ENCODE measurements at places on chromosomes 4 and X.

- no peak for DNase-seq
Measured at GRCh38 chr4:98470831-98471230, 187.6 kb downstream of the TSPAN5 start.

DNA sequence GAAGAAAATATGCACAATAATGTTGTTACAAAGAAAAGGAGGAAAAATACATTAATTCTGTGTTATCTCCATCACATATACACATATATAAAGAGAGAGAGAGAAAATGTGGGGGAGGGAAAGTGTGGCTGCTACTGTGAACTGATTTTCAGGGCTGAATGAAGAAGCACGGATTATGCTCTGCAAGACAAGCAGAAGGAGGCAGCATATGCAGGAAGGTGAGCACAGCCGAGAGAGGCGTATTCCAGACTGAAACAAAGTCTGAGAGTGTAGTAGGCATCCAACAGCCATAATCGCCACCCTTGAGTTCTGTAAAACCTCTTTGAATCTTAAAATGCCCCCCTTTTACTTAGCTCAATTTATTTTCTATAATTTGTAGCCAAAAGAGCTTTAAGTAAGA, 1081.8 kb upstream of the GRID2 start:
- DNase-seq: no peak

DNA sequence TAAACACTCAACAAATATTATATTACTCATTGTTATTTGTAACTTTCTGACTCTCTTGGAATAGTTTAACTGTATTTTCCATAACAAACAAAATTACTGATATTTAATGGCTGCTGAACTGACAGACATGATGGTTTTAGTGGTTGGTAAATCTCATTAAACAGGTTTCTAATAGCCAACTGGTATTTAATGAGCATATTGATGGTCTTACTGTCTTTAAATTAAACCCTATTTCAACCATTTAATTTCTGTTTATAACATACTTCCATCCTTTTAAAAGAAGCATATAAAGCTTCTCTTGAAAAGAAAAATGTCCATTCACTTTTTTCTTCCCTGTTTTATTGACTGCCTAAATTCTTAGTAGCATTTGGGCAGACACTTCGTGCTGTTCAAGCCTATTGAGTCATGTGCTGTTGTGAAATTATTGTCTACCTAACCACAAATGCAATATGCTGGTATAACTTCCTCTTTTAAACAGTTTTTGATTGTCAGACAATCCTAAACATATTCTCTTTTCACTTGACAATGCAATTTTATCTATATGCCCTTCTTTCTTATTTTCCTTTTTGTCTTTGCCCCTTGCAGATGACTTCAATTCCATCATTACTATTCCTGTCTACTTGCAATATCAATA, 163.9 kb upstream of the SLC7A11 start:
- DNase-seq: no peak

GRCh38 chr4:186699298-186699697, 24.4 kb downstream of the FAT1 start:
- DNase-seq: no peak

GRCh38 chr4:81519856-81520255, 48.1 kb upstream of the RASGEF1B start:
- no peak for DNase-seq

DNA sequence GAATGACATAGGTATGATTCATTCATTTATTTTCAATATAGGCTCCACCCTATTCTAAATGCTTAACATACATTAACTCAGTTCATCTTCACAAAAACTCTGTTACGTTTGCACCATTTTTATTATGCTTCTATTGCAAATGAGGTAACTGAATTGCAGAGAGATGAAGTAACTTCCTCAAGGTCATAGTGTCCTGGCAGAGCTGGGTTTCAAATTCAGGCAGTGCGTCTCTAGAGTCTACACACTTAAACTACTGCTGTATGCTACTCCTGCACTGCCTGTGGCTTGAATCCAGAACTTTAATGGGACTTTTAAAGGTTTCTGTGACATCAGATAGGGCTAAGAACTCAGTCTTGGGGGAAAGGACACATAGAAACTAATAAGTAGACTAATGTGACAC, 413.4 kb downstream of the UBE2NL start:
- DNase-seq: no peak

DNA sequence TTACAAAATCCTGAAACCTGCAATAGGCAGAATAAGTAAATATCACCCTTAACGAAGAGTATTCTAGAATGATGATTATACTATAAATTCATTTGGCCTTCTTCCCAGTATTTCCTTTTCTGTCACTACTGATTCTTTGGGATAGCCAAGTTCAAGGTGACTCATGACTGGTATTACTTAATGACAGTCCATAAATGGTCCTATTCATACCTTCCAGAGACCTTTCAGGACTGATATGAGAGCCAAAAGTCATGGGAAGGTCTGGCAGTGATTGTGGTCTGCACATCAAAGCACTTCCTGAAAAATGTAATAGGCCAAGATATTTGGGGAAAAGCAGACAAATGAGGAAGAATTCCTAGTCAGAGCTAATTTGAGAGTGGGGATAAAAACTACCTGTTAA, 239.6 kb upstream of the FAM47A start:
- DNase-seq: no peak

DNA sequence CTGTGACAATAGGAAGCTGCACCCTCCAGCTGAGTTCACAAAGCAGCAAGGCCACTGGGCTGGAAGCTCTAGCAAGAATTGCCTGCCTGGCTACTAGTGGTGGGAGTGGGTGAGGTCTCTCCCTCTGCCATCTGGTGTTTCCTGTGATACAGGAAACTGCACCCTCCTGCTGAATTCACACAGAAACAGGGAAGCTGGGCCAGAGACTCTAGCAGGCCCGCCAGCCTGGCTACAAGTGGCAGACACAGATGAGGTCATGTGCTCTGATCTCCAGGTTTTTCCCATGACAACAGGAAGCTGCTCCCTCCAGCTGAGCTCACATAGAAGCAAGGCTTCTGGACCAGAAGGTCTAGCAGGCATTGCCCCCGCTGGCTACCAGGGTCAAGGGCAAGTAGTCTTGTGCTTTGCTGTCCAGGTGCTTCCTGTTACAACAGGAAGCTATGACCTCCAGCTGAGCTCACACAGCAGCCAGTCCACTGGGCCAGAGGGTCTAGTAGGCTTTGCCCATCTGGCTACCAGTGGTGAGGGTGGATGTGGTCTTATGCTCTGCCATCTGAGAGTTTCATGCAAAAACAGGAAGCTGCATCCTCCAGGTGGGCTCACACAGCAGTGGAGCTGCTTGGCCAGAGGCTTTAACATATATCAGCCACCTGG, 41.5 kb upstream of the ZXDA start:
- no peak for DNase-seq

- no peak for DNase-seq
Measured at GRCh38 chr4:18227880-18228279, 206.3 kb upstream of the LCORL start.

DNA sequence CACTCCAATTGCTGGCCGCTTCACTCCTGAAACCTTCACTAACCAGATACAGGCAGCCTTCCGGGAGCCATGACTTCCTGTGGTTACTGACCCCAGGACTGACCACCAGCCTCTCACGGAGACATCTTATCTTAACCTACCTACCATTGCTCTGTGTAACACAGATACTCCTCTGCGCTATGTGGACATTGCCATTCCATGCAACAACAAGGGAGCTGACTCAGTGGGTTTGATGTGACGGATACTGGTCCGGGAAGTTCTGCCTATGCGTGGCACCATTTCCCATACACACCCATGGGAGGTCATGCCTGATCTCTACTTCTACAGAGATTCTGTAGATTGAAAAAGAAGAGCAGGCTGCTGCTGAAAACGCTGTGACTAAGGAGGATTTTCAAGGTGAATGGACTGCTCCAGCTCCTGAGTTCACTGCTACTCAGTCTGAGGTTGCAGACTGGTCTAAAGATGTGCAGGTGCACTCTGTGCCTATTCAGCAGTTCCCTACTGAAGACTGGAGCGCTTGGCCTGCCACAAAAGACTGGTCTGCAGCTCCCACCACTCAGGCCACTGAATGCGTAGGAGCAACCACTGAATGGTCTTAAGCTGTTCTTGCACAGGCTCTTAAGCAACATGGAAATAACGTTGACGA, 35.8 kb upstream of the PRDM8 start:
- no peak for DNase-seq

- DNase-seq: no peak
Measured at GRCh38 chr4:10832806-10833628, 148.4 kb upstream of the CLNK start.

- no peak for DNase-seq
Measured at GRCh38 chr4:130143656-130144055, 1047.7 kb downstream of the C4orf33 start.

DNA sequence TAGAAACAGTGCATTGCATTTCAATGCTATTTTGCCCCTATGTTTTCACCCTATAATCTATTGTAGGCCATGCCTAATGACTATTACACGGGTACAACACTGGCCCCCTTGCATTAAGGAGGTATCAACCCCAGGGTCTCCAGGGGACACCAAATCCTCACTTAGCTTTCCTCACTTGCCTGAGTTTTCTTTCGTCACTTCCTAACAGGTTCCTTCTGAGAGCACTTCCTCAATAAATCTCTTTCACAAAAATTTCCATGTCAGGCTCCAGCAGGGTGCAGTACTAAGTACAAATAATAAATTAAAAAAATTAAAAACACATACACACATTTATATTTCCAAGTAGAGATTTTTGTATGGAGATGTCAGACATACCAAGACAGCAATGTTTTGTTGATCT, 165.0 kb downstream of the RBM46 start:
- no peak for DNase-seq

DNA sequence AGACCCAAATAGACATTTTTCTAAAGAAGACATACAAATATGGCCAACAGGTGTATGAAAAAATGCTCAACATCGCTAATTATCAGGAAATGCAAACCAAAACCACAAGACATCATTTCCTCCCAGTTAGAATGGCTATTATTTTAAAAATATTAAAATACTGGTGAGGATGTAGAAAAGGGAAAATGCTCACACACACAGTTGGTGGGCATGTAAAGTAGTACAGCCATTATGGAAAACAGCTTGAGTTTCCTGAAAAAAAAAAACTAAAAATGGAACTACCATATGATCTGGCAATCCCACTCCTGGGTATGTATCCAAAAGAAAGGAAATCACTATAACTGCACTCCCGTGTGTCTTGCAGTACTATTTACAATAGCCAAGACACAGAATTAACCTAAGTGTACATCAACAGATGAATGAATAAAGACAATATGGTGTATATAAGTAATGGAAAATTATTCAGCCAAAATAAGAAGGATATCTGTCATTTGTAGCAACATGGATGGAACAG, 128.9 kb upstream of the DKK2 start:
- DNase-seq: no peak

All from NCI-H1930 (cell line).